ENCODE measurements at places on chromosomes 5 and 9.

GRCh38 chr5:101067429-101067828, 164.3 kb upstream of the ST8SIA4 start:
- no peak for DNase-seq

DNA sequence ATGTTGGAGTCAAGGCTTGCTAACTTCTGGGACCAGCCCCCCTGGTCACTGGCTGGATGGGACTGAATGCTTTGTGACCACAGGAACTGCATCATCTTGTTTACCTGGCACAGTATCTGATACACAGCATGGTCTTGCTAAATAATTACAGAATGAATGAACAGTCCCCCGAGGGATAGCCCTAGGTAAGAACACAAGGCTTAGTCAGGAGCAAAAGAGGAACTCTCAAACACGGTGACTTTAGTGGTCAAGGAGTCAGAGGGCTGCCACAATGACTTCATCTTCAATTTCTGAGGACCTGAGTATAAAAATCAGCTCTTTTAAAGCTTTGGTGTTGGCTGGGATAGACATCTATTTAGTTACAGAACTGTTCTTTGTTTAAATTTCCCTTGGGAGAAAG, 15.1 kb upstream of the CXCL14 start:
- no peak for DNase-seq

GRCh38 chr5:61330845-61331406, 1.1 kb upstream of the ZSWIM6 start:
- DNase-seq, result peak; percentile 83

- DNase-seq, result no peak
Measured at GRCh38 chr9:133282464-133283238, 7.7 kb upstream of the ABO start.

DNA sequence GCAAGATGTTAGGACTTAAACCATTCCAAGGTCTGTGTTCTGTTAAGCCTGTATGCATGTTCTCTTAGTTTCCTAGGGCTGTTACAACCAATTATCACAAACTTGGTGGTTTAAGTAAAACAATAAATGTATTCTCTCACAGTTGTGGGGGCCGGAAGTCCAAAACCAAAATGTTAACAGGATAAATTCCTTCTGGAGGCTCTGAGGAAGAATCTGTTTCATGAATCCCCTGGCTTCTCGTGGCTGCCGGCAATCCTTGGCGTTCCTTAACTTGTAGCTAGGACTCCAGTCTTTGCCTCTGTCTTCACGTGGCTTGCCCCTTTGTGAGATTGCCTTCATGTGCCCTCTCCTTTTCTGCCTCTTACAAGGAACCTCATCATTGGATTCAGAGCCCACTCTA, 30.4 kb downstream of the FEM1C start:
- no peak for DNase-seq

- DNase-seq, result no peak
Measured at GRCh38 chr9:70477146-70477745, 62.8 kb upstream of the KLF9 start.

DNA sequence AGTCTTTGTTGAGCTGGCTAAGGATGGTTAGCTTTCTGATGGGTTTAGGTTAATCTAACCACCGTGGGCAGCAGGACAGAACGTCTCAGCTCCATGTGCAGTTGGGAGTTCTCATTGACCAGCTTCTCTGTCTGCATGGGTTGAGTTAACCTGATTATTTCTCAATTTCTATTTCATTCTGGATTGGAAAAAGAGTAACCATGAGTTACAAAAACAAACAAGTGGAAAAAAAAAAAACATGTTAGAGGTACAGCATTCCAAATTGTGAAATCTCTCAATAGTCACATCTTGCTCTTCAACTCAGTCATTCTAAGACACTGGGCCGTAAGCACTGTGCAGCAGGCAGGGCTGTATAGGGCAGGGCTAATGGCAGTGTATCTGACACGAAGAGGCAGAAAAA, 343.7 kb upstream of the KLF4 start:
- DNase-seq, result no peak

GRCh38 chr9:86594724-86595123, 240.5 kb upstream of the TUT7 start:
- no peak for DNase-seq
